Fibroblast of skin of right biceps (primary cell): ENCODE measurements at places on chromosomes 7 and 10.

DNA sequence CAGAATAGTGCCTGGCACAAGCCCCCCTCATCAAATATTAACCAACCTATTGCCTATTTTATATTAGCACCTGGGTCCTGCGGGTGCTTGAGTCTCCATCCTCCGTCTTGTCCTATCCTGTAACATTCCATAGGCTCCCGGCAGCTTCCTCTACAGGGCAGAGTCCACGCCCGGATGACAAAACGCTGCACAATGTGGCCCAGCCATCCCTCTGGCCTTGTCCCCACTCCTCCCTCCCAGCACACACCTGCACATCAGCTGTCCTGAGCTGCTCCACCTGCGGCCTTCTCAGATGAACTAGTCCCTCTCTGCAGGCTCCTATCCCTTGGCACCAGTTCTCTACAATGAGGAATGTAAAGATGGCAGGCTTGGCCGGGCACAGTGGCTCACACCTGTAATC lies 153.5 kb upstream of the PDE1C start:
- DNase-seq, result no peak

DNA sequence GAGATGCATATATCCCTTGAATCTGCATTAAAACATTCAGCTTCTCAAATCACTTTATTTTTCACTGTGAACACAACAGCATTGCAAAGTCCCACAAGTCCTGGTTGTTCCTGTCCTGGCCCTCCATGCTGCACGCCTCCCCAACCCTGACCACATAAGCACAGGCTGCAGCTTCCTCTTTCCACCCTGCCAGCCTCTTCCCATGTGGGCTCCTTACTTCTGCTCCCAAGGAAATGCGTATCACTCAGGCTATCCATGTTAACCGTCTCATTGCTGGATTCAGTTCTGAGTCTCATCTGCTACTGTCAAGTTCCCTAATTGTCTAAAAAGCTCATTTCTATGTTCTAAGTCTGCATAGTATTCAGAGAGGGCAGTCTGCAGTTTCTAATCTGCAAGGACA lies 89.7 kb upstream of the ZPBP start:
- DNase-seq, result no peak

GRCh38 chr10:24690961-24691512 lies 32.6 kb downstream of the ARHGAP21 start:
- DNase-seq, result peak; percentile 35

DNA sequence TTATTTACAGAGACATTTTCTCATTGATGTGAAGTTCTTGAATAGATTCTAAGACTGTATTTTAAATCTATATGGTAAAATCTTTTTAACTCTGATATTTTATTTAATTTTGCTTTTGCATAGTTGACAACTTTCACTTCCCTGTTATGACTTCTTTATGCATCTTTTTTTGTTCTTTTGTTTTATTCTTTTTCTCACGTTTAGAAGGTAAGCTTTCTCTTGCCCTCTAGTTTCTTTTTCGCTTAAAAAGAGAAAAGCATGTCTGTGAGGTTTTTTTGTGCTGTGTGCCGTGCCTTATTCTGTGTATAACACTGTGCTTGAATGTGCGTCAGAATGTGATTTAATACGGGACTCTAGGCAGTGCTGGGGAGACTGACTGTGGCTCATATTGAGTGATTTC lies 74.7 kb downstream of the AP3M1 start:
- DNase-seq, result no peak

GRCh38 chr7:46490406-46490805 lies 569.3 kb upstream of the IGFBP3 start:
- no peak for DNase-seq

- DNase-seq, result peak; percentile 77
These were observed 1.7 kb upstream of the LDB1 start for GRCh38 chr10:102121739-102122372.

- no peak for DNase-seq
These were observed 3.1 kb upstream of the ETV1 start for GRCh38 chr7:13992596-13992964.

- no peak for DNase-seq
These were observed 144.0 kb upstream of the RET start for GRCh38 chr10:42932735-42933447.

DNA sequence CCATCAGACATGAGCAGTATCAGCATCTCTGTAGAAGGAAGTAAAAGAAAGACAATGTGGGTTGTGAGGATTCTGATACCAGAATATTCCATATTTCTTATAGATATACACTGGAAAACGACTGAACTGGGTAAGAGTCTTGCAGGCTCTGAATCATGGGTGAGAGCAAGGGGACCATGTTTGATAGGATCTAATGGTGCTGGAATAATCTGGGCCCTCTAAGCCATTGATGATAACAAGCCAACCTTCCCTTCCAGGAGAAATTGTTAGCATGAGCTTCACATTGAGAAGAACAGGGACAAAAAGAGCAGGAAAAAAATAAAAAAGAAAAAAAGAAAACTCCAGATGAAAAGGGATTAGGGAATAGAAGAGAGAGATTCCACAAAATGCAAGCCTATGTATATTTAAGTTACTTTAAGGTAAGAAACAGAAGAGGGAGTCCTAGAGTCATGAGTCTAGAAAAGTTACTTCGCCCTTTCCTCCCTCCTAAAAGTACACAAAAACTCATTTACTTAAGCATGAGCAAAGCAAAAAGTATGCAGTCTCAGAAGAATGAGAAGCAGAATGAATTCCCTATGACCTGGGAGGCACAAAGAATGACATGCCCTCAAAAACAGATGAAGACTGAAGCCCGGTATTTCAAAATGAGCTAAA lies 181.9 kb downstream of the TMEM26 start:
- peak; percentile 83 for DNase-seq

- DNase-seq, result peak; percentile 70
These were observed 21.2 kb downstream of the ZMIZ2 start for GRCh38 chr7:44769776-44770294.

DNA sequence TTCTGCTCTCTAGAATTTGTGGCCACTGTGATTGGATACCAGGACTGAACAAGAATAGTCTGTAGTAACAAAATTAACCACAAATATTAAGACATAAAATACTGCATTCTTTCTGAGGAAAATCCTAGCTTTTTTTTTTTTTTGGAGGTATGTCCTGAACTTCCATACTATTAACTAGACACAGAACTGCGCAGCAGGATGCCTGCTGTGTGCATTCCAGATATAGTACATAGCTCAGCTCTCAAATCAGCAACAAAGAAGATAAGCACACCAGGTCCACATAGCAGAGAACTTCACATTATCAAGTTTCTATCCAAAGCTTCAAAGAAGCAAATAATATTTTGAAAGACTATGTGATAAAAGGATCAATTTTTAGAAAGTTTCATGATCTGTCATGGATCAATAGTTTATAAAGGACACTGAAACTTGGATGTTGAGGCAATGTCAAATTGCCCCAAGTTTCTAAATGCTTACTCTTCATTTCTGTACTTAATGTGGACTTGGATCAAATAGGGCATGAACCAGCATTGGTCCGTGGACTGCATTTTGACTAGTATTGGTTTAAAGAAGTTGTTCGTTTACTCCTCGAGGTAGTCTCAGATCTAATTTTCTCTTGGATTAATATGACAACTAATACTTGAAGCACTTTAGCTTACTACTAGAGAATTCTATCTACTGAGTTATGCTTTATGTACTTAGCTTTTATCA lies 15.4 kb downstream of the NAMPT start:
- DNase-seq, result no peak

DNA sequence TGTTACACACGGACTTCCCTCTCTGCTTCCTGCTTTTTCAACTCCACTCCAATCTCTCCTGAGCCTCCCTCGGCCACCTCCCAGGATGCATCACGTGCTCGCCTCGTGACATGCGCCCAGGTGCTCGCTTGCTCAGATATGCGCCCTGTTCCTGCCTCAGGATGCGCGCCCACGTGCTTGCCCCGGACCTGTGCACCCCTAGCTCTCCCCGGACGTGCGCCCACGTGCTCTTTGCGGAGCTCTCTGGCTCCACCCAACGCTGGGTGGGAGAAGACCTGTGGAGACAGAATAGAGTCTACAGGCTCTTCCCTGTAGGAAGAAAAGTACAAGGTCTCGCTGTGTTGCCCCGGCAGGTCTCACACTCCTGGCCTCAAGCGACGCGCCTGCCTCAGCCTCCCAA lies 23.1 kb downstream of the PARD3 start:
- no peak for DNase-seq

DNA sequence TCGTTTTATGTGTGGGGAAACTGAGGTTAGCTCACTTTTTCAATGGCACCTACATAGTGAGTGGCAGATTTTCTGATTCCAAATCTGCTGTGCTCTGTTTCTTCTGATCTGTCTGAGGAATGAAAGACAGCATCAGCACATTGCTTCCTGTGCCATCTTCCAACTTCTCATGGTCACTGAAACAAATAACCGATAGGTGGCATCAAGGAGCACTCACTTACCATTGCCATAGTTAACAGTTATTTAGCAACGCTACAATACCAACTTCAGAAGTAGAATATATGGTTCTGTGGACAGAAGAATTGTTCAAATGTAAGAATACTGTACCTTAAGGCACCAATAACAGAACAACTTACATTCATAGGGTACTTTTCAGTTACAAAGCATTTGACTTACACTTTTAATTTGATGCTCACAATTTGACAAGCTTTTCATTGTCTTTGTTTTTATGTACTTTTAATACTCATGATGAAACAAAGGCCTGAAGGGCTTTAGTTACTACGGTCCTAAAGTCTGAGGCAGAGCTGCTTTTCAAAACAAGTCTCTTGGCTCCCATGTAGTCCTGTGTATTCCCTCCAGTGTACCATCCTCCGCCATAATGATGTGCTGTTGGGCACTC lies 228.9 kb upstream of the TCF7L2 start:
- DNase-seq, result peak; percentile 46

GRCh38 chr7:76315364-76315763 lies 12.9 kb downstream of the HSPB1 start:
- DNase-seq, result no peak
